ENCODE measurements at places on chromosomes 5 and 9. TPM values are rescaled to one million over a fixed set of nuclear protein-coding genes. Genes with fewer than 3 reads are reported as not detected.

The OR1J2 gene
- total RNA-seq, result not detected

The PCDHGA5 gene
- total RNA-seq, result 2.1 TPM

The DDX4 gene
- total RNA-seq, result not detected

The NELFB gene
- total RNA-seq, result 33.8 TPM

The OTP gene
- not detected for total RNA-seq

The RETREG1 gene
- total RNA-seq, result 1.4 TPM

The MAML1 gene
- total RNA-seq, result 16.5 TPM

The PCDHGA7 gene
- total RNA-seq, result 5.1 TPM

The ANXA1 gene
- 369 TPM for total RNA-seq

The PCDHA13 gene
- not detected for total RNA-seq

The CENPH gene
- total RNA-seq, result 3.4 TPM

The AQP7 gene
- not detected for total RNA-seq

The PCSK1 gene
- total RNA-seq, result 1.4 TPM

The IL13 gene
- not detected for total RNA-seq

The EPB41L4B gene
- total RNA-seq, result 0.35 TPM

The LAMC3 gene
- total RNA-seq, result 0.09 TPM

The TMEM174 gene
- not detected for total RNA-seq

The PCDHB5 gene
- 0.34 TPM for total RNA-seq

The HTR1A gene
- total RNA-seq, result not detected

The ARL14EPL gene
- total RNA-seq, result not detected

The FOXD1 gene
- 8.9 TPM for total RNA-seq

The PCDHGA4 gene
- total RNA-seq, result 3.9 TPM

The ENTPD8 gene
- total RNA-seq, result not detected

The MAT2B gene
- 32.1 TPM for total RNA-seq

The VAV2 gene
- 7.3 TPM for total RNA-seq

The PCDHA10 gene
- total RNA-seq, result under 0.01 TPM
